ENCODE measurements at places on chromosomes 1 and 21. TPM values are rescaled to one million over a fixed set of nuclear protein-coding genes. Genes with fewer than 3 reads are reported as not detected.

SAMSN1 gene
- 0.13 TPM for total RNA-seq

AMY2A gene
- not detected for total RNA-seq

RXFP4 gene
- total RNA-seq: not detected

ZNF648 gene
- total RNA-seq: not detected

KCNE2 gene
- total RNA-seq: not detected

LCE1D gene
- not detected for total RNA-seq

TMEM39B gene
- total RNA-seq: 12.9 TPM

RXRG gene
- not detected for total RNA-seq

DNA sequence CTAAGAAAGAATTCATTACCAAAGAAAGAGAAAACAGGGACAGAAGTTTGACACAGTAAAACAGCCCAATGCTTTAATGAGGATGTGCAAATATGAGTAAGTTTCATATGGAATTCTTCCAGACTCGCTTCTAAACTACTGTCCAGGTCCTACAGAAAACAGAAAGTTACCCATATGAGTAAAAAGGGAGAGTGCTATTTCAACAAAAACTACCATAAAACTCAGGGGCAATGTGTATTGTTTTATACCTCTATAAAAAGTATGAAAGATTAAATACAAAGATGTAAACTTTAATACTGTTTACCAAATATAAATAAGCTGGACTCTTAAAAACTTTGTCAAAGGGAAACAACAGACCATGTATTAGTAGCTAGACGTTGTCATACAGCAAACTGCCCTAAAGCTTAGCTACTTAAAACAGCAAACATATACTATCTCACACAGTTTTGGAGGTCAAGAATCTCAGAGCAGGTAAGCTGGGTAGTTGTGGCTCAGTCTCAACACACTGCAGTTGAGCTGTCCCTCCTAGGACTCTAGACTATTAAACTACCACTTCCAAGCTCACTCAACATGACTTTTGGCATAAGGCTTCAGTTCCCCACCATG lies 174.9 kb downstream of the COP1 start:
- DNase-seq: no peak

GRCh38 chr1:208278638-208279037 lies 34.5 kb upstream of the PLXNA2 start:
- no peak for DNase-seq

DNA sequence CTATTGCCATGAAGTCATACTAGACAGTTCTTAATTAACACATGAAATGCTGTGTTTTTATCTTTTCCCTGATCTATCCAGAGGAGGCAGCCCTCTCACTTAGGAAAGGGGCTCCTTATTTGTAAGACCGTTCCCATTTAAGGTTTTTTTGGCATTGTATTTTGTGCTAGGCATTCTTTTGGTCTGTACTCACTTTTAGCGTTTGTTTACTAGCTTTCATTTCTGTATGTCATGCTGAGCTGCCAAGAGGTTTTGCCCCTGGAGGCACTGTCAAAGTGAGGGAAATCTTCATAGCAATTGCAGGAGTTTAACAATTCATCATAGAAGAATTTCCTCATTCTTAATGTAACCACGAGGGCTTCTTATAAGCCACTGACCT lies 59.5 kb downstream of the MTR start:
- DNase-seq: no peak

GRCh38 chr1:204495078-204495753 lies 611 bp upstream of the PIK3C2B start:
- DNase-seq: no peak

GRCh38 chr1:158246650-158247049 lies 7.6 kb upstream of the CD1A start:
- no peak for DNase-seq

DNA sequence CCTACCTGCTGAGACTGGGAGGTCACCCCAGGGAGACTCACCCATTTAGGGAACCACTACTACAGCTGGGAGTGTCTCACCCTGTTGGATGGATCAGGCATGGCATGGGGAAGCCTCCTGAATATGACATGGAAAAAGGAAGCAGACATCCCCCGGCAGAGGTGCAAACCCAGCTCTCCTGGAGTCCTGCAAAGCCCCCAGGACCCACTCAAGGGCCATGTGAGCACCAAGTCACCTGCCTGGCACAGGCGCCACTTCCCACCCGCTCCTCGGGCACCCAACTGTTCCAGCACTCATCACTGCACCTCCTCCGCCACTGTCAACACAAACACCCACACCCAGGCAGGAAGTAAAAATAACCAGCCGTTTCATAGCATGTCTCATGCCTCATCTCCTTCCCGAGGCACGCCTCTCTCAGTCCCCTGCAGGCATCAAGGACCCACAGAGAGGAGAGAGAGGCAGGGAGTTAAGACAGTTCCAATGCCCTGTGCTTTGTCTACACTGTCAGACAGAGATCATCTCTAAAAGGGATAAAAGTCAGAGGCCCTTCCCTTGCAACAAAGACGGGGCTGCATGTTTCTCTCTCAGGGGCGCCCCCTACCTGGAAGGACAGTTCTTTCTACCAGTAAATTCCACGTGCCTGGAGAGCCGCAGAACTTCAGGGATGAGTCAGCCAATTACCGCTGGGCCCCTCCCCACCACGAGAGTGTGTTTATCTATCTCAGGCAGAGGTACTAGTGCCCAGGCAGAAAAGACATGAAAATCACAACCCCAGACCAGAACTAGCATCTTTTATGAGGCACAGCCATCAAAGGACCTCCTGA lies 150.1 kb upstream of the SOD1 start:
- DNase-seq: no peak

DNA sequence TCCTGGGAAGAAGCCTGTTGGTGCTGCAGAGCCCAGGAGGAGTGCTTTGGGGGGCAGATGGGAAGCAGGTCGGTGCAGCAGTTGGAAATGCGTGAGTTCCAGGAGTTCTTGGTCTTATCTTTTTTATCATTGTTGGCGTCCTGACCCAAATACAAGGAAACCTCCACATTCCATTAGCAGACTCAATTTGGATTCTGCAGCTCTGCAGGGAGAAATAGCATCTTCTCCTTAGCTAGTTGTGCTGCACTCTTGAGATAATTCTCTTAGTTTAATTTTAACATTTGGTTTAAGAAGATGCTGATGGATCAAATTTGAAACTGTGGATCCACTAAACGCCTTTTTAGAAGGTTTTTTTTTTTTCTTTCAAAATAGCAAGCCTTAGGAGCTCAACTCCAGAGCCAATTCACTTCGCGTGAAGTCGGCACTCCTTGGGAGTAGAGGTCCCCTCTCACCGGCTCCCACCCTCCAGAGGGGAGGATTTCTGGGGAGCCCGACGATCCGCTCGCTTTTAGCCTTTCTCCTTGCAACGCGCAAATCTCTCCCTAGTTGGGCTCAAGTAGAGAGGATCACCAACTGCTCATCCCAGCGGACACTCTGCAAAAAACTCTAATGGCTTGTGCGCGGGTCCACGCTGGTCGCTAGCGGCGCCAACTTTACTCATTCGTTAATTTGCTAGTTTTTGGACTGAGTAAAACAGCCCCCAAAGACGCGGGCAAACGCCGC lies 1.3 kb downstream of the PLD5 start:
- DNase-seq: no peak

GRCh38 chr1:95742591-95743089 lies 508.6 kb downstream of the RWDD3 start:
- no peak for DNase-seq

- no peak for DNase-seq
Observed at GRCh38 chr21:35911412-35912191, 148.7 kb downstream of the SETD4 start.

GRCh38 chr1:113676524-113676923 lies 82.8 kb downstream of the PHTF1 start:
- no peak for DNase-seq

DNA sequence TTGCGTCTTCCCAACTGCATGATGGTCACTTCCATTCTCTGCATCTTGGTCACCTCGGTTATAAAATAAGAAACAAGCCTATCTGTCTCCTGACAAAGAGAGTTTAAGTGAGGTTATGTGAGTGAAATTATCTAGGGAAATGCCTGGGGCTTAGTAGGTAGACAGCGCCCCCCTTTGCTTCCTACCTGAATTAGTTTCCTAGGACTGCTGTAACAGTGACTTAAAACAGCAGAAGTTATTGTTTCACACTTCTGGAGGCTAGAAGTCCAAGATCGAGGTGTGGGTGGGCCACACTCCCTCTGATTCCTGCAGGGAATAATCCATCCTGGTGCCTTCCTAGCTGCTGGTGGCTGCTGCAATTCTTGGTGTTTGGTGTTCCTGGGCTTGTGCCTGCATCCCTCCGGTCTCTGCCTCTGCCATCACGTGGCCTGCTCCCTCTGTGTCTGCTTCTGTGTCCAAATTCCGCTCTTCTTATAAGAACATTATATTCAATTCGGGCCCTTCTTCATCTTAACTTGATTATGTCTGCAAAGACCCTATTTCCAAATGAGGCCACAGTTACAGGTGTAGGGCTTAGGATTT lies 92.6 kb downstream of the IGSF21 start:
- no peak for DNase-seq

- DNase-seq: no peak
Observed at GRCh38 chr21:20720623-20721022, 277.6 kb upstream of the NCAM2 start.

DNA sequence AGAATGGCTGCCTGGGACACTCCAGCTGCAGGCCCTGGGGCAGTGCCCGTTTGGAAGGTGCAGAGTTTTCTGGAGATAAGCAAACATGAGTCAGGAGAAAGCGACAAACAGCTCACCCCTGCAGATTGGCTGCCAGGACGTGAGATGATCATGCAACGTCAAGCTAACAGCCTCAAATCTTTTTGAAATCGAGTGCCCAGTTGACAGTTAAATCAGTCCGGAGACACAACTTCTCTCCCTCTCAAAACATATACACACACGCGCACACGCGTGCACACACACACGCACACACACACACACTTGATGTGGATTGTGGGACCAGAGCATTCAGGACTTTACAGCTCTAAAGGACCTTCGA lies 49.4 kb downstream of the TENT5C start:
- no peak for DNase-seq

DNA sequence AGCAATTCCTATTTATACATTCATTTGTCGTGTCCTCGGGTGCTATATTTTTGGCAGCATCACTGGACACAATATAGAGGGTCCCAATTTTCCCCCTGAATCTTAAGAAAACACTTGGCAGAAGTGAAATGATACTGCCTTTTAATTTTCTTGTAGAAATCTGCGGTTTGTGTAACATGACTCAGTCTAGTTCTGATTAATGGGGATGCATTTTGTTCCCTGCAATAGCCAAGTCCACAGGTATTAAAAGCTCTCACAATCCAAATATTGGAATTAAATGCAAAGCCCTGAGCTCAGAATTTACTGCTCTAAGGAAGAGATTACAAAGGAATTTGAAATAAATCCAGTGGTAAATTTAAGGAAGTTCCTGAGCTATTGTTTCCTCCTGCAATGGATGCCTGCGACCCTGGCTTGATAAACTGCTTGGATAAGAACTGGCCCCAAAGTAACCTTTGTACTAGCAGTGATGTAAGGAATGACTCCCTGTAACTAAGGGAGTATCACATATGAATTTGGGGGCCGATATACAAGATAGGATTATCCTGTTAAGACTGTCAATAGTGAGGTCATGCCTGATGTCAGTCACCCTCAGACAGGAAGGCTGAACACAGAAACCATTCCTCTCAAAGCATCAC lies 349.7 kb upstream of the C1orf87 start:
- DNase-seq: no peak

GRCh38 chr1:10193288-10193687 lies 17.1 kb upstream of the KIF1B start:
- DNase-seq: no peak

DNA sequence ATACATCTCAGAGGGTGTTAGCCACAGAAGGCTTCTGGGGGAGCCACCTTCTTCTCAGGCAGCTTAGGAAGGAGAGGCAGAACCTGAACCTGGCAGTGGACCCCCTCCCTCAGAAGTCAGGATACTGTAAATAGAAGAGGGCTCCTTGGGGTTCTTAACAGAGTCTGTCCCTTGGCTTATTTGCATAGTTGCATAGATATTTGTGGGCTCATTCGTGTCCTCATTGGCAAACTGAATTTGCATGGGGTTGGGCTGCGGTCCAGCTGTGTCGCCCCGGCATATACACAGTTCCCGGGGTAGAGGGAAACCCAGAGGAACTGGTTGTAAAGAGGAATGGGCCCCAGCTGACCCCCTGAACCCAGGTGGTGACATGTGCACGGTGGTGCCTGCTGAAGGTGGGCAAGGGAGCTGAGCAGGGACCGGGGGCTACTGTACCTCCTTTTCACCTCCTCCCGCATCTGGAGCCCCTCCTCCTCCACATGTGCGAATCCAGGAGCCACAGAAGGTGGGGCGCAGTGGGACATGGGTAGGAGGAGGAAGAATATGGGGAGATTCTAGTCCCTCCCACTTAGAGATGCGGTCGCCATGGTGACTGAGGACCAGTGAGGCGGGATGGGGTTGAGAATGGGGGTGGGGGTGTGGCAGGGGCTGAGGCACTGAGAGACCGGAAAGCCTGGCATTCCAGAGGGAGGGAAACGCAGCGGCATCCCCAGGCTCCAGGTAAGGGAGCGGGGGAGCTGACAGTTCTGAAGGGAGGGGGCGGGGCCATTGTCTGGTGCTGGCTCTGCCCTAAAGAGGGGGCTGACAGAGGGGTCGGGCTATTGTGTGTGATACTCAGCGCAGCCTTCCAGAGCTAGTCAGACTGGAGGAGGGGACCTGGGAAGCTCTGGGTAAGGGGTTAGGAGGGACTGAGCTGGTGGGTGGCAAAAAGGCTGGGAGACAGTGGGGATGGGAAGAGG lies 3.7 kb upstream of the SEMA4A start:
- DNase-seq: no peak

GRCh38 chr1:41776891-41777441 lies 141.8 kb downstream of the HIVEP3 start:
- no peak for DNase-seq

- DNase-seq: no peak
Observed at GRCh38 chr1:208520438-208521099, 276.4 kb upstream of the PLXNA2 start.

DNA sequence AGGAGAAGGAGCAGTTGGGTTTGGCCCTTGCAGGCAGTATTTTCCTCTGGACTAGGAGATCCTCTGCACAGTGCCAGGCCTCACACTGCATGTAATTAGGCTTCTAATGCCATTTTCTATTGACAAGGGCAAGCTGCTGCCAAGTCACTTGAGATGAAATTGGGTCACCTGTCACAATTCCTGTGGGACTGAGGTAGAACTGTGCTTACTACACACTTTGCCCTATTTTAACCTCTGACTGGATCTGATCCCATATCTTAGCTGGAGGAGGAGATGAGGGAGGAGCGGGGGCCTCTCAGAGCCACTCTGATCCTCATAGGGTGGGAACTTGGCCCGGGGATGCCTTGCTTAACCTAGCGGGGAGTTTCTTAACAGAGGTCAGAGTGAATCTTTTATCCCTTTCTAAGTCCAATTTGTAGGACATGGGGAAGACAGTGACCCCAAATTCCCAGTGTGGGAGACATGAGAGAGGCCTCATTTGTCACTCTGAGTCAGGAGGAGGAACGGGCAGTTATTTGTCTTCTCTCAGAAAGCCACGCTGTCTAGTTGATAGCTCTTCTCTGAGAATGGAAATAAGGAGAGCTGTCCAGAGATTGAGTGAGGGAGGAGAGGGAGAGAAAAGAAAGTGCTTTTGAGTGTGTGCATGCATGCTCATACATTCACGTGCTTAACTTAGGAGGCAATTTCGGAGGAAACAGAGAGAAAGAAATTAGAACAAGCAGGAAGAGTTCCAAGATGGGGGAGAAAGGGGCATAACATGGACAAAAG lies 121.3 kb downstream of the CACNA1E start:
- DNase-seq: no peak

- peak; percentile 81 for DNase-seq
Observed at GRCh38 chr1:19445417-19446342, 39.7 kb downstream of the CAPZB start.

Measured in dermis microvascular lymphatic vessel endothelial cell (primary cell).